ENCODE measurements at places on chromosomes 16 and 17. TPM values are rescaled to one million over a fixed set of nuclear protein-coding genes. Genes with fewer than 3 reads are reported as not detected.

GRCh38 chr17:9766970-9767369, 24.4 kb downstream of the DHRS7C start:
- H3K36me3 ChIP-seq, result no peaks in the 10 kb centered on the region
- H3K4me3 ChIP-seq, result no peak overlapping the region
- no peak for DNase-seq
- H3K27ac ChIP-seq, result no peak overlapping the region
- H3K4me1 ChIP-seq, result no peaks in the 10 kb centered on the region

GRCh38 chr16:9000664-9001063, 37.0 kb upstream of the USP7 start:
- H3K27me3 ChIP-seq, result no peaks in the 10 kb centered on the region
- H3K4me3 ChIP-seq, result no peak overlapping the region
- no peaks in the 10 kb centered on the region for H3K36me3 ChIP-seq
- H3K27ac ChIP-seq, result no peak overlapping the region

DNA sequence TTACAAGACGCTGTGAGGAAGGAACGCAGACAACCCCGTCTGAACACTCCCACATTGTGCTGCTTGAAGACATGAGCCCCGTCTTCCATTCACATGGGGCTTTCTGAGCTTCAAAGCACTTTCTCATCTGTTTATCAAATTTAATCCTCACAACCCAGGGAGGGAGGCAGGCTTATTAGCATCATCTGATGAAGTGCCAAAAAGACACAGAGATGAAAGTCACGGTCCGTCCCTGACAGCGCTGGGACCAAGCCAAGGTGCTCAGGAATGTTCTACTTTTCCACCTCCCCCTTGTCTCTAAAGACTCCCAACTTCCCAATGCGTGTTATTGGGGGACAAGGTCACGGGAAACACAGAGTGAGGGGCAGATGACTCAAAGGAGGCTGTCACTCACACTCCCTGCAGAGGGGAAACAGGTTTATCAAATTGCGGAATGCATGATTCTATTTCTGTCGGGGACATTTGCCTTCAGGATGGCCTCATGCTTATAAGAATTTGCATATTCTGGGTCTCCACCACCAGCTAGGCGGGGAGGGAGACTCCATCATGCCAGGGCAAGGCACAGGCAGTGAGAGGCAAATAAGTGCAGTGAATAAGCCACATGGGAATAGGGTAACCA, 10.7 kb downstream of the XYLT1 start:
- no peaks in the 10 kb centered on the region for H3K27me3 ChIP-seq
- H3K4me3 ChIP-seq, result no peak overlapping the region
- H3K4me1 ChIP-seq, result no peaks in the 10 kb centered on the region
- no peaks in the 10 kb centered on the region for H3K36me3 ChIP-seq
- no peak overlapping the region for H3K27ac ChIP-seq
- DNase-seq, result no peak

- no peaks in the 10 kb centered on the region for H3K36me3 ChIP-seq
- no peak overlapping the region for H3K4me3 ChIP-seq
- H3K27ac ChIP-seq, result no peak overlapping the region
- H3K4me1 ChIP-seq, result no peaks in the 10 kb centered on the region
Observed at GRCh38 chr17:64247836-64248235, 15.2 kb downstream of the TEX2 start.

GRCh38 chr17:44926821-44927525, 11.7 kb upstream of the GFAP start:
- H3K36me3 ChIP-seq, result no peaks in the 10 kb centered on the region
- no peak overlapping the region for H3K4me3 ChIP-seq
- H3K27ac ChIP-seq, result no peak overlapping the region
- no peaks in the 10 kb centered on the region for H3K4me1 ChIP-seq
- no peaks in the 10 kb centered on the region for H3K27me3 ChIP-seq

DNA sequence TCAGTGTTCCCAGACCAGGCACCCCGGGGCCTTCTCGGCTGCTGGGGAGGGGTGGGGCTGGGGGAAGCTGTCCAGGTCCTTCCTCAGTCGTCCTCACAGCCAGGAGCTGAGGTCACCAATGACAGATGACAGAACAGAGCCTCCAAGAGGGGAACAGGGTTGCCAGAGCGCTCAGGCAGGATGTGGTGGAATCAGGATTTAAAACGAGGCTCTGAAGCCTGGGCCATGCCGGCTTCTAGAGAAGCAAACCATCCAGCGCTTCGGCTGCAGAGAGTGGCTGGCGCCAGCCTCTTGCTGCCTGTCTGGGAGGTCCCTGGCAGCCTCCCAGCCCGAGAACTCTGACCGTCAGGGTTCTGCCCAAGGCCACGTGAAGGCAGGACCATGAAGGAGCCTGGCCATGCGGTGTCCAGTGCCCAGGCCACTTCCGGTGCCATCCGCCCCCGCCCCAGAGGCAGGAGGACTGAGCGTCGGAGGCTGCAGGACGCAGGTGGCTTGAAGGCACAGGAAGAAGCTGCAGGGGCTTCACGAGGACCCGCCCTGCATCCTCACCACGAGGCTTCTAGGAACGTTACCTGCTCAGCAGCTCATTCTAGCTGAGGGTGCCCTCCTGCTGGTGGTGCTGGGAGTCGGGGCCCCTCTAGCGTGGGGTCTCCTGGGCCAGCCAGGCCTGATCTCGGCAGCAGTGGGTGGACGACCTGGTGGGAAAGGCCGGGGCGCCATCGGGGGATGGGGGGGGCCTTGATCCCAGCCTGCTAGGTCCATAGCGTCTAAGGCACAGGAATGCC, 78.5 kb downstream of the KLHDC4 start:
- no peaks in the 10 kb centered on the region for H3K4me1 ChIP-seq
- H3K4me3 ChIP-seq, result no peak overlapping the region
- H3K27me3 ChIP-seq, result no peaks in the 10 kb centered on the region
- H3K27ac ChIP-seq, result no peak overlapping the region

- no peak overlapping the region for H3K27ac ChIP-seq
- no peak overlapping the region for H3K4me3 ChIP-seq
- DNase-seq, result no peak
- no peaks in the 10 kb centered on the region for H3K36me3 ChIP-seq
Observed at GRCh38 chr17:68790492-68790891, 164.7 kb downstream of the ABCA8 start.

The PRSS33 gene
- 0.22 TPM for total RNA-seq

The KCNG4 gene
- total RNA-seq, result not detected

The CCL23 gene
- total RNA-seq, result 0.37 TPM

The MT1A gene
- total RNA-seq, result not detected

The TPSB2 gene
- total RNA-seq, result not detected

DNA sequence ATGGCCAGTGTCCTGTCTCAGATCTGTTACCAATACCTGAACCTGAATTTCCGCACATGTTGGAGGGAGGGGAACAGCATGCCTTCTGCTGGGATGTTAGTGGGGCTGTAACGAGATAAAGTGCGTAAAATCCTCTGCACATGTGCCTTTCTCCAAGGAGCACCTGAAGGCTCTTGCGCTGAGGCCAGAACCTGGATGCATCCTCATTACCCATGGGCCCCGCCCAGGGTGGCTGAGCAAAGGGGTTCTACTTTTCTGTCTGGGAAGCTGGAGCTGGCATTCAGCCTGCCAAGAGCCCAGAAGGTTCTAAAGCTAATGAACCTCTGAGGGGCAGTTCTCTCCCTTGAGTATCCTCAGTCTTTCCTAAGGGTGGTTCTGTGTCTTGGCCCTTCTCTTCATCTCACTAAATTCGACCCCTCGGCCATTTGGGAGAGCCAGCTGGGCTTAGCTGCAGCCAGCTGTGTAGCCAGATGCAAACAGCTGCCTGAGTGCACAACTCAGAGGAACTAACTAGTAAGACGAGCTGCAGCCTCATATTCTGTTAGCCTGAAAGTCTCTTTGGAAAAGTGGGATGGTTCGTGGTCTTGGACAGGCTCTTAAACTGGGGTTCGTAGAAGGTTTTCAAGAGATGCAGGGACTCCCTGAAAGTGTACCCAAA, 2.5 kb downstream of the ITGA3 start:
- H3K27me3 ChIP-seq, result no peaks in the 10 kb centered on the region
- no peak for DNase-seq
- H3K4me1 ChIP-seq, result peaks cover 10% of the 10 kb centered on the region
- no peaks in the 10 kb centered on the region for H3K36me3 ChIP-seq
- H3K4me3 ChIP-seq, result no peak overlapping the region
- no peak overlapping the region for H3K27ac ChIP-seq

DNA sequence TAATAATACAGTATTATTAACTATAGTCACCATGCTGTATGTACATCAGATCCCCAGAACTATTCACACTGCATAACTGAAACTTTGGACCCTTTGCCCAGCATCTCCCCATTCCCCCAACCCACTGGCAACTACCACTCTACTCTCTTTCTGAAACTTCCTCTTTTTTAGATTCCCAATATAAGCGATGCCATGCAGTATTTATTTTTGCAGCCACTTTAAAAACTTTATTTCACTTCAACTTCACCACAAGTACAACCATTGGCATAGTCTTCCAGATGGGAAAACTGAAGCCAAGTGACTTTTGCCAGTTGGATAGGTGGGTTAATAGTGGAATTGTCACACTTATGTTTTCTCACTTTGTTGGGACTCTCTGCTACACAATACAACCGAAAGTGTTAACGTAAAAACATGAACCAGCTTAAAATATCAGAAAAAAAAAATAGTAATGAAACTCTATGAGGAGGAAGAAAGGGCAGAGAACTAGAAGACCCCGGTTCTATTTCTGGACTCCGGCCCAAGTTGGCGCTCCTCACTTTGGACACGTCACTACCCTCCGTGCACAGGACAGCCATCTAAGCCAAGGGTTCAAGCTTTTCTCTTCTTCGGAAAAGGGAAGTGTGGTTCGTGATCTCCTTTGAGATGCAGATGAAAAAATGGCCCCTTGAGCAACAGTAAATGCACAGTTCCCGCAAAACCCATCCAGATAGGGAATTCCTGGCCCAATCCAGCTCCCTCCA, 743 bp downstream of the SHCBP1 start:
- H3K27me3 ChIP-seq, result no peaks in the 10 kb centered on the region
- no peak for DNase-seq
- peak overlapping the region; percentile 67 for H3K4me3 ChIP-seq
- peaks cover 4% of the 10 kb centered on the region for H3K4me1 ChIP-seq
- peak overlapping the region; percentile 59 for H3K27ac ChIP-seq
- H3K36me3 ChIP-seq, result no peaks in the 10 kb centered on the region

The RCVRN gene
- total RNA-seq, result not detected

DNA sequence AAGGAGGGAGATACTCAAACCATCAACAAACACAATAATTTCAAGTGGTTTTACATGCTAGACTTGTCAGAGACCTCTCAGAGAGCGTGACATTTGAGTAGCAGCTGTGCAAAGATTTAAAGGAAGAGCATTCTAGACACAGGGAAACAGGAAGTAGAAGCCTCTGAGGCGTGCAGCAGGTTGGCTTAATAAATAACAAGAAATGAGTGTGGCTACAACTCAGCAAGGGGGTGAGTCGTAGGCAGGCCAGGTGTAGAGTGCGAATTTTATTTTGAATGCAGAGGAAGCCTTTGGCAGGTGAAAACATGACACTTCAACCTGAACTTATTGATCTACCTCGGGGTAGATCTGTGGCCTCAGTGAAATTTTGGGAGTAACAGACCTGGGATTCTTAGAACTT, 73.2 kb upstream of the MRTFB start:
- H3K36me3 ChIP-seq, result no peaks in the 10 kb centered on the region
- no peak overlapping the region for H3K4me3 ChIP-seq
- no peaks in the 10 kb centered on the region for H3K27me3 ChIP-seq
- H3K4me1 ChIP-seq, result no peaks in the 10 kb centered on the region
- no peak for DNase-seq

Measured in CD8-positive, alpha-beta memory T cell (primary cell).